ENCODE measurements at places on chromosomes 2 and 18. TPM values are rescaled to one million over a fixed set of nuclear protein-coding genes. Genes with fewer than 3 reads are reported as not detected.
A peak's percentile ranks its signal among the peaks of the same experiment; 100 is the strongest.

DNA sequence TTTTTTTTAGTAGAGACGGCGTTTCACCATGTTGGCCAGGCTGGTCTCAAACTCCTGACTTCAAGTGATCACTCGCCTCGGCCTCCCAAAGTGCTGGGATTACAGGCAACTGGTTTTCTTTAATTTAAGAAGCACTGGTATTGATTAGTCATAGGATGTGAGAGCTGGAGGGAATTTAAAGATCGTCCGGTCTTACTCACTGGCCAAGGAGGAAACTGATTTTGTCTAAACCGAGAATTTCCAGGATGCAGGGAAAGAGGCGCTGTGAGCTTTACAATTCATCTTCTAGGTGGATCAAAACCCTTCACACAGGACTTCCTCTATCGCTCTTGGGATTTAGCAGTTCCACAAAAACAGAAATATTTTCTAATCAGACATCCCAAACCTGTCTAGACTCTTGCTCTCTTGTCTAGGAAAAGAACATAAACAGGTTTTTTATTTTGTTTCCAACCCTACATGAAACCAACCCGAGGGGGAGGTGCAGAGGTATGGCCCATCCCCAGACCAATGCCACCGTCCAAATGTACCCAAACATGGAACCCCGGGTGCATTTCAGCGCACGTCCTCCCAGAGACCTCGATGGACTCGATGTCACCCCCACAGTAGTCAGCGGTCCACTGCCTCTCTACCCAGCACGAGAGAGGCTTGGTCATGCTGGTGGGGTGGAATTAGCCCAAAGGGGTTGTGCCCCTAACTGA is 12.5 kb upstream of the TUBB6 start:
- no peak overlapping the region for H3K4me3 ChIP-seq
- no peaks in the 10 kb centered on the region for H3K27me3 ChIP-seq
- no peak overlapping the region for H3K27ac ChIP-seq
- H3K36me3 ChIP-seq, result no peaks in the 10 kb centered on the region
- H3K4me1 ChIP-seq, result 0 out of 2 replicates have a peak, but pooled peaks cover 7% of the 10 kb centered on the region

CHST9 gene
- total RNA-seq, result not detected

- no peaks in the 10 kb centered on the region for H3K4me1 ChIP-seq
- no peak for DNase-seq
- H3K27ac ChIP-seq, result no peak overlapping the region
- peaks cover 68% of the 10 kb centered on the region for H3K27me3 ChIP-seq
Measured at GRCh38 chr2:239642406-239643004, 241.7 kb upstream of the HDAC4 start.

GRCh38 chr18:37343542-37343851 is 222.1 kb downstream of the CELF4 start:
- DNase-seq, result no peak
- no peak overlapping the region for H3K4me3 ChIP-seq
- peaks cover 7% of the 10 kb centered on the region for H3K27me3 ChIP-seq
- no peaks in the 10 kb centered on the region for H3K36me3 ChIP-seq
- no peaks in the 10 kb centered on the region for H3K4me1 ChIP-seq
- no peak overlapping the region for H3K27ac ChIP-seq

DNA sequence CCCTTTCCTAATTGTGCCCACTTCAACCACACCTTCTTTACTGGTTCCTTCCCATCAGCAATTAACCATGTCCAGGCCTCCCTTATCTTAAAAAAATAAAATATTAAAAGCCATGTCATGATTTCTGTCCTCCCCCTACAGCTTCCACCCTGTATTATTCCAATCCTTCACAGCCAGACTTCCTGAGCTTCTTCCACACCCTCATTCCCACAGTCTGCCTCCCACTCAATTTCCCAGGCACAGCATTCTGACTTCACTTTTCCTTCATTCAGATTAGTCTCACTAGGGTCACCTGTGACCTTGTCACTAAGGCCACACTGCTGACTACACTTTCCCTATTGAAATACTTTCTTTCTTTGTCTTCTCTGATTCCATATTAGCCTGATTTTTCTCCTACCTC is 159.4 kb downstream of the DIS3L2 start:
- no peaks in the 10 kb centered on the region for H3K4me1 ChIP-seq
- no peaks in the 10 kb centered on the region for H3K36me3 ChIP-seq
- H3K4me3 ChIP-seq, result no peak overlapping the region
- no peak overlapping the region for H3K27ac ChIP-seq
- no peaks in the 10 kb centered on the region for H3K27me3 ChIP-seq

DNA sequence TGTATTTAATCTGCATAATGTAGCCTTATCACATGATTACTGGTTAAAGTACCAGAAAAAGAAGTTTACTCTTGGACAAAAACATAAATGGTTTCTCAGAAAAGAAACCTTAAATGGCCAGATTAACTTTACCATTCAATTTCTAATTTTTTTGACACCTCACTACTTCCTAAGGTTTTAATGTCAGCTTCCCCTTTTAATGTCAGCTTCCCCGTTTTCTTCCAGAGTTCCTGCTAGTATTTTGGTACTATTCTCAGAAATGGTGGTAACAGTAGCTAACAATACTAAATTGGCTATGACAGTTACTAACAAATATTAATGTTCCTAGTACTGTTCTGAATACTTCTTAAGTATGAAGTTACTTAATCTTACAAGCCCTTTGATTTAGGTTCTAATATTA is 22.4 kb upstream of the SLC8A1 start:
- no peaks in the 10 kb centered on the region for H3K27me3 ChIP-seq
- no peak for DNase-seq
- H3K27ac ChIP-seq, result no peak overlapping the region
- no peaks in the 10 kb centered on the region for H3K4me1 ChIP-seq

GRCh38 chr2:174833737-174834136 is 69.5 kb upstream of the CHRNA1 start:
- H3K4me3 ChIP-seq, result no peak overlapping the region
- no peak for DNase-seq
- peaks cover 26% of the 10 kb centered on the region for H3K4me1 ChIP-seq
- H3K27ac ChIP-seq, result no peak overlapping the region
- H3K27me3 ChIP-seq, result no peaks in the 10 kb centered on the region

UGT1A5 gene
- total RNA-seq, result 91.2 TPM

AAK1 gene
- total RNA-seq, result 50.3 TPM

DNA sequence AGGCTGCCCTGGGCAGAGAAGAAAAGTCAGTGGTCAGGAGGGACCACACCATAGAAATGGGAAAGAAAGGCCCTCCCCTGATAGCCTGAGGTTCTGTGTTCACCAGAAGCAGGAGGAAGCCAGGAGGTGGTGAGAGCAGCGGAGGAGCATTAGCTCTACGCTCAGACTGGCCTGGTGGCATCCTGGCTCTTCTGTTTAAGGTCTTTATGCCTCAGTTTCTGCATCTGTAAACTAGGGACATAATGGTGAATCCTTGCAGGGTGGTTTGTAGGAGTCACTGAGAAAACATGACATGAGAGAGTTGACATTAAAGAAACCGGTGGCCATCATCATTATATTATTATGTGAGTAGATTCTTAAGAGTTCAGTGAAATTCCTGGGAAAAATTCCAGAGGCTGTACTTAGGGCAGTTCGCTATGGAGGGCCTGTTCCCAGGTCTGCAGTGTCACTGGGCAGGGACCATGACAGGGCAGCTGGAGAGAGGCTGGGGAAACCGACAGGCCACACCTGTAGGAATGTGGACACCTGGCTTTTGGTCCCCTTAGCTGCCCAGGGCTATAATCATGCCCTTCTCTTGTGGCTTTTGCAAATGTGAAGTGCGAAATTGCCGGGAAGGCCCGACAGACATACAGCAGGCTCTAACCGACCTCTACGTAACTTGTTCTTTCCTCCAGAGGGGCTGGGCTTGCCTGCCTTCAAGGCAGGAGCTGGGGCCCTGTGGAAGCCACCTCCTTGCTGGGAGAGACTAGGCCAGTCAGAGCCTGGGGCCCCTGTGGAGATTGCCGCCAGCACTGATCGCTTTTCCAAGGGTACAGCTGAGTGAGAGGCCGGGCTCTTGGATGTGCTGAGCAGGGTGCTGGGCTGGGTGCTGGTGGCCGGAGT is 31.0 kb downstream of the GLI2 start:
- peak; percentile 82 for DNase-seq
- H3K27me3 ChIP-seq, result peaks cover 24% of the 10 kb centered on the region
- H3K27ac ChIP-seq, result no peak overlapping the region
- H3K4me3 ChIP-seq, result no peak overlapping the region

DNA sequence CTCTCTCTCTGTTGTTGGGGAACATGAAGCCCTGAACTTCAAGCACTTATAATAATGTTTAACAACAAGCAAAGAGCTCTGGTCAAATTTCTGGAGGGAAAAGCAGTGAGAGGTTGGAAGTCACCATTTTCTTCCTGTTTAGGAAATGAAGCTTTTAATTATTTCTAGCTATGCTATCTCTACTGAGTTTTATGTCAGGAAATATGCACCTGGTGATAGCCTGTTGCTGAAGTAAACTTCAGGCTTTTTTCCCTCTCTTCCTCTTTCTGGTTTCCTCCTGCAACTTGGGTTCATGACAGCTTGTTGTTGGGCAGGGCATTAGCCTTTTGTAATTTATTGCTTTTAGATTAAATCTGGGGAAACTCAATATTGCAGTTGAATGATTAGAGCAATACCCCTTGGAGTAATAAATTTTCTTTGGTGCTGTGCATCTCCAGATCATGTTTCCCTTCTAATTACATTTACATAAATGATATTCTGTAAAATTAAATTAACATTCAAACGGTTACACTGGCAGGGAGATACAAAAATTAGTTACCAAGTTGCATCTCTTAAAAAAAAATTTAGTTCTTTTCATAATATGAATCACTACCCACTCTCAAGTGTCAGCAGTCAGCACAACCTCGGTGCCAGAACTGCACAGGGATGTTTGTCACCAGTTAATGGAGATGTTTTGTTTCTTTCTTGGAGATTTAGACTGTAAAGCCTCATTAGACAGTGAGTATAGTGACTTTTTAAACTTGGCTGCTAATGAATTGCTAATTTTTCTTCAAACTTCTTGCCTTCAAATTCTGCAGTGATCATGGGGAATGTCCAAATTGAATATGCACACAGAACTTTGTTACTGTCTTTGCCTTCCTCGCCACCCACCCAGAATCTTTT is 466.6 kb upstream of the ETAA1 start:
- H3K27ac ChIP-seq, result peak overlapping the region; percentile 60
- H3K36me3 ChIP-seq, result no peaks in the 10 kb centered on the region
- no peak overlapping the region for H3K4me3 ChIP-seq
- DNase-seq, result no peak
- H3K4me1 ChIP-seq, result peaks cover 11% of the 10 kb centered on the region
- H3K27me3 ChIP-seq, result no peaks in the 10 kb centered on the region

RASGRP3 gene
- 0.10 TPM for total RNA-seq

KCTD1 gene
- 20.7 TPM for total RNA-seq

- H3K27ac ChIP-seq, result no peak overlapping the region
- no peak for DNase-seq
- peaks cover 22% of the 10 kb centered on the region for H3K4me1 ChIP-seq
- no peaks in the 10 kb centered on the region for H3K27me3 ChIP-seq
Measured at GRCh38 chr2:118936936-118937335, 5.1 kb upstream of the MARCO start.

ASXL3 gene
- total RNA-seq, result not detected

RAX gene
- total RNA-seq, result not detected

FMNL2 gene
- 29.0 TPM for total RNA-seq

DNA sequence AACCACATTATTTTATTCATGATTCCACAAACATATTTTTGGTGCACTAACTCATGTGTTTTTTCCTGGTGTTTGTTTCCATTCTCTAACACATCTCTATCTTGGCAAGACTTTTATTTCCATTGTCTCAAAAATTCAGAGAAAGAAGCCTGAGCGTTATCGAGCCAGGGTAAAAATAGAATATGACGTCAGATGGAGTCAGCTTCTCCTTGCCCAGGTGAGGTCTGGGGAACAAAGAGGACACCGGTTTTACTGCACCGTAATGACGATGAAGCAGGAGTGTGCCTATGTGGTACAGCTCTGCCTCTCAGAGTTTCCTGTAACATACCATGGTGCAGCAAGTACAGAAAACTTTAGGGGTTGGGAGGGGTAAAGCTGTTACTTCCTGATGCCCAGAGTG is 661.6 kb downstream of the PLCL1 start:
- DNase-seq, result no peak
- no peak overlapping the region for H3K4me3 ChIP-seq
- no peak overlapping the region for H3K27ac ChIP-seq
- no peaks in the 10 kb centered on the region for H3K36me3 ChIP-seq
- H3K27me3 ChIP-seq, result no peaks in the 10 kb centered on the region

GRCh38 chr2:203683421-203683820 is 23.0 kb upstream of the CD28 start:
- H3K4me3 ChIP-seq, result no peak overlapping the region
- H3K36me3 ChIP-seq, result no peaks in the 10 kb centered on the region
- DNase-seq, result no peak
- H3K27ac ChIP-seq, result peak overlapping the region; percentile 87
- H3K27me3 ChIP-seq, result no peaks in the 10 kb centered on the region

DNA sequence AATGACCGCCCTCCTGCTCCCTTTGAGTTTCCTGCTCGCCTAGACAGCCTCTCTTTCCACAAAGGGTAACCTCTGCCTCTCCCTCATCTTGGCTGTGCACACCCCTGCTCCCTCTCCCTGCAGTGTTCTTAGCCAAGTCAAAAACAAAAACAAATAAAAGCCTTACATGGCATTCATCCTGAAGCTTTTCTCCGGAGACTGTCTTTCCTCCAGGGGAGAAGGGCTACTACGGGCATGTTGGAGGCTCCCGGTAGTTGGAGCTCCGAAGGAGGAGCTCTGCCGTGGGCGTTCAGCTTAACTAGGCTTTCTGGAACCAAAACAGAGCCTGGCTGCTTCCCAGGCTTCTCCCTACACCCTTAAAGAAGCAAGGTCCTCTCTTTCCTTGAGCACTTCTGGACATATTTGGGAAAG is 104.2 kb downstream of the TPGS2 start:
- no peak overlapping the region for H3K4me3 ChIP-seq
- H3K4me1 ChIP-seq, result no peaks in the 10 kb centered on the region
- no peak for DNase-seq
- H3K27me3 ChIP-seq, result no peaks in the 10 kb centered on the region
- H3K27ac ChIP-seq, result no peak overlapping the region
- H3K36me3 ChIP-seq, result no peaks in the 10 kb centered on the region

CXXC1 gene
- total RNA-seq, result 54.7 TPM

DNA sequence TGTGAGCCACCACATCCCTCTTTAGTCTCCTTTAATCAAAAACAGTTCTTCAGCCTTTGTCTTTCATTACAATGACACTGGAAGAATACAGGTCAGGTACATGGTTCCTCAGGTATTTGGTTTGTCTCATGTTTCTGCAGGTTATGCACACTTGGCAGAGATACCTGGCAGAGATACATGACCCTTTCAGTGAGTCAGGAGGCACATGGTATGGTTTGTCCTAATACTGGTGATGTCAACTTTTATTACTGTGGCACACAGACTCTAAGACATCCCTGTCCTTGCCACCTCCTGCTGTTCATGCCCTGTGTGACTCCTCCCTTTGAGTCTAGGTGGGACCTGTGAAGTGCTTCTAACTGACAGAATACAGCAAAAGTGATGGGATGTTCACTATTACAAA is 58.4 kb downstream of the SPIRE1 start:
- H3K27me3 ChIP-seq, result no peaks in the 10 kb centered on the region
- H3K4me3 ChIP-seq, result no peak overlapping the region
- peak; percentile 34 for DNase-seq

PLEKHA3 gene
- 35.7 TPM for total RNA-seq

- peaks cover 40% of the 10 kb centered on the region for H3K36me3 ChIP-seq
- H3K4me3 ChIP-seq, result no peak overlapping the region
- DNase-seq, result no peak
- H3K27me3 ChIP-seq, result no peaks in the 10 kb centered on the region
- no peak overlapping the region for H3K27ac ChIP-seq
- peaks cover 31% of the 10 kb centered on the region for H3K4me1 ChIP-seq
Measured at GRCh38 chr2:38065502-38066135, 10.3 kb downstream of the CYP1B1 start.

TFCP2L1 gene
- 4.6 TPM for total RNA-seq

- H3K36me3 ChIP-seq, result peaks cover 61% of the 10 kb centered on the region
- H3K4me3 ChIP-seq, result no peak overlapping the region
- H3K27me3 ChIP-seq, result no peaks in the 10 kb centered on the region
- H3K27ac ChIP-seq, result no peak overlapping the region
- DNase-seq, result no peak
- H3K4me1 ChIP-seq, result no peaks in the 10 kb centered on the region
Measured at GRCh38 chr2:216159646-216160045, 50.5 kb downstream of the XRCC5 start.
